ENCODE measurements at places on chromosomes 5 and 9.

- DNase-seq, result no peak
Observed at GRCh38 chr9:128298535-128299482, 22.7 kb downstream of the SWI5 start.

GRCh38 chr9:89879701-89880100 lies 274.9 kb downstream of the GADD45G start:
- no peak for DNase-seq

GRCh38 chr5:134937526-134937925 lies 30.2 kb upstream of the CATSPER3 start:
- no peak for DNase-seq

GRCh38 chr5:122362361-122362760 lies 50.3 kb downstream of the SNCAIP start:
- peak; percentile 8 for DNase-seq

GRCh38 chr9:89664896-89665329 lies 60.1 kb downstream of the GADD45G start:
- no peak for DNase-seq

- DNase-seq, result no peak
Observed at GRCh38 chr9:137759117-137759516, 118.5 kb upstream of the CACNA1B start.

- no peak for DNase-seq
Observed at GRCh38 chr5:179879690-179880010, 21.0 kb upstream of the MRNIP start.

- no peak for DNase-seq
Observed at GRCh38 chr9:107100591-107100990, 182.5 kb upstream of the RAD23B start.

DNA sequence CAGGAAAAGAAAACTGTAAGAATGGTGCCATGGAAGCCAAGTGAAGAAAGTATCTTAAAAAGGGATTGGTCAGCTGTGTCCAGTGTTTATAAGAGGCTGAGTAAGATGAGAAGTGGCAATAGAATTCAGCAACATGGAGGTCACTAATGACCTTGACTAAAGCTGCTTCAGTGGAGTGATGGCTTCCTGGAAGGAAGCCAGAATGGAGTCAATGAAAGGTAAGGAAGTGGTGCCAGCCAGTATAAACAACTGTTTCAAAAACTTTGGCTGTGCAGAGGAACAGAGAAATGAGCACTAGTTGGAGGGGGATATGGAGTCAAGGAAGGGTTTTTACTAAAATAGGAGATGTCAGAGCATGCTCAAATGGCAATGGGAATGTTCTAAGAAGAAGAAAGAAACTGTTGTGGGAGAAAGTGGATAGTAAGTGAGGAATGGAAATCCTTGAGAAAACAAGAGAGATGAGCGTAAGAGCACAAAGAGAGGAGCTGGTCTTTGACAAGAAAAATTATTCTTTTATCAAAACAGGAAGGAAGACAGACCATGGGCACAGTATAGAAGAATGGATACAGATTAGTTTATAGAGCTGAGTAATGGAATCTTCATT lies 11.1 kb upstream of the NRG2 start:
- peak; percentile 94 for DNase-seq

- DNase-seq, result no peak
Observed at GRCh38 chr5:142255831-142256230, 69.0 kb downstream of the SPRY4 start.

GRCh38 chr5:120748474-120748873 lies 284.4 kb downstream of the PRR16 start:
- DNase-seq, result no peak

DNA sequence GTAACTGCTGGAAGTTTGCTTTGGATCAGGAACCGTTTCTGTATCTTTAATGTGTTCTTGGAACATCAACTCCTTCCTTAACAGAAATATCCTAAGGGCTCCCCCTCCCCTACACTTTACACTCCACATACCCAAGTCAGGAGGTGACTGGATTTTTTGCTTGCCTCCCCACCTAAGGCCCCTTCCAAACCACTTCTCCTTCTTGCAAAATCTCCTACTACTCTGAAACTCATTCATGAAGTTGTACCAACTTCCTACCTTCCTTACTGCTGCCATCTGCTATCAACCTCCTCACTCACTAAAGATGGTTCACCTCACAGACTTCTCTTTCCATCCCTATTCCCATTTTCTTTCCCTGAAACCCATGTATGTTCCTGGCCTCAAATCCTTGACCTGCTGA lies 16.1 kb downstream of the TXN start:
- no peak for DNase-seq

DNA sequence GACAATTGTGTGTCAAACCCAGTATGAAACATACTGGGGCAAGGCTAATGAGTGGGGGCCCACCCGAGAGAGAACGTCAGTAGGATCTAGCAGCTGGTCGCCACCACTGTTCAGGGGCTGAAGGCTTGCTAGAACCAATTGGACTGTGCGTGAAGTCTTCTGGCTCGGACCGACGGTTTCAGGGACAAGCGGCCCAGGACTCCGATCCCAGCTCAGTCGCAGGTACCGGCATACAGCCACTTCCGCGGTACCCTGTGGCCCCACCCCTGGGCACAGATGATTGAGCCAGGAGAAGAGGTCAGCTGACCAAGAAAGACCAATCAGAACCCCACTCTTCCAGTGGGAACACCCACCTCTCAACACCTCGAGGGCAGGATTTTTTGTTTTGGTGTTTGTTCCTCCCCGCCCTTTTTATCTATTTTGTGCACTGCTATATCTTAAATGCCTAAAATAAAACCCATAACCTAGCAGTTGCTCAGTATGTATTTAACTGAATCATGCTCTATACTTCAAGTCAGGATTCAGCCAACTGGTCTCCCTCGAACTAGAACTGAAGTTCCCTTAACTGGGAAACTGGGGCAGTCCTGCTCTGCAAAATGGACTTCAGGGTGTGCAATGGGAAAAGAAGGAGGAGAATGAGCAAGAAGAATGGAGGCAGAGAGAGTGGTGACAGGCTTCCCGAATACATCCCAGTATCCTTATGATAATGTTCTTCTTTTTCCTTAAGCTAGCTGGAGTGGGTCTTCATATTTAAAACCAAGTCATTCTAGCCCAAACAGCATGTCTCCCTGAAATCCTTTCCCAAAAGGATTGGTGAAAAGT lies 21.1 kb upstream of the CPEB4 start:
- no peak for DNase-seq

DNA sequence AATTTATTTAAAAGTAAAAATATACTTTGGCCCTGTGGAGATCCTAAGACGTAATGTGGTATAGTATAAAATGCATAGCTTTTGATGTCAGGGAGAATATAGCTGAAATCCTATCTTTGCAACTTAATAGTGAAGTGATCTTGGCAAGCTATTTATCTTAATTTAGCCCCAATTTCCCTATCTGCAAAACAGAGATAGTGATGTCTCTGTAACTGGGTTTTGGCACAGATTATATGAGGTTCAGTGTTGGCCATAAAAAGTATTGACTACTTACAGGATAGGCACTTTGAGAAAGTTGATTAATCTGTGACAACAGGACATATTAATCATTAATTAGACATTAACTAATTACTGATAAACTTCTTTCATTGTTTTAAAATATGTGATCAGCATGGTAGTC lies 89.2 kb downstream of the ISL1 start:
- DNase-seq, result no peak

DNA sequence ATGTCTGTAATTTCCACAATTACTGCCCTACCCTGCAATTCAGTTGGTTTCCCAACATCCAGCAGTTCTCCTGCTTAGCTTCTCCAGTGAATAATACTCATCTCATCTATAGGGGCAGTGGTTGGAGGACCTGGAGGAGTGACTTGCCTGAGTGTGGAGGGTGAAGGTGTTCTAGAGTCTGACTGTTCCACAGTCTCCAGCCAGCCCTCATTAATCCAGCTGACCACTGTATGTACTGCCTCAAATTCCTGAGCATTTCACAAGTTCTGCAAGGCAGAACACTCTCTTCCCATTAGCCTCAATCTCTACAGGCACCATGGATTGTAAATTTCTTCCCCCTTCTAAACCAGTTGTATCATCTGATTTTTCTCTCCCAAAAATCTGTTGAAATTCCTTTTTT lies 147.4 kb upstream of the NFIL3 start:
- DNase-seq, result no peak

DNA sequence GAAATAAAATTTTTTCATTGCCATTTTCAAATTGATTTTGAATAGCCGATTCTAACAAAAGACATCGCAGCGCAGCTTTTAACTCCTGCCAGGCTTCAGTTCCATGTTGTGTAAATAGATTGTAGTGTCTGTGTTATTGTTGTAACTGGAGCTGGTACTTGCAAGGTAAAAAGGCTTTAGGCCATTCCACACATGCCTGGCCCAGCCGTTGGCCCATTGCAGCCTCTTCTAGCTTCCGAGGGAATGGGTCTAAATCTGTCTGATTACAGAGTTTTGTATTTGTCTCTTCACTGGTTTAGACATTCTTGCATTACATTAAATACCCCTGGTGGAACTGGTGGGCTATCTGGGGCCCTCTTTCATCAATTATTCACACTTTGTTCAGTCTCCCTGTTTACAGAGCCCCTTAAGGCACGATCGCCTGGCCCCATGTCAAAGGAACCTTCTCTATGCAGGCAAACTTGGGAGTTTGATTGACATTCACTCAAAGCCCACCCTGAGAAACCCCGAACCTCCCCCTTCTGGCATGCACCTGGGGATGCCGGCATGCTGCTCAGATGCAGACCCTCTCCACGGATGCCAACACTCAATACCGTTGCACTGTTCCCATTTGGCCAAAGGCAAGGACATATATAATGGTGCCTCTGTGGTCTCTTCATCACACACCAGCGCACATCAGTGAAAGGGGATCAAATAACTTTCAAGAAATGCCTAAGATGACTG lies 281.7 kb upstream of the IRX2 start:
- DNase-seq, result no peak

DNA sequence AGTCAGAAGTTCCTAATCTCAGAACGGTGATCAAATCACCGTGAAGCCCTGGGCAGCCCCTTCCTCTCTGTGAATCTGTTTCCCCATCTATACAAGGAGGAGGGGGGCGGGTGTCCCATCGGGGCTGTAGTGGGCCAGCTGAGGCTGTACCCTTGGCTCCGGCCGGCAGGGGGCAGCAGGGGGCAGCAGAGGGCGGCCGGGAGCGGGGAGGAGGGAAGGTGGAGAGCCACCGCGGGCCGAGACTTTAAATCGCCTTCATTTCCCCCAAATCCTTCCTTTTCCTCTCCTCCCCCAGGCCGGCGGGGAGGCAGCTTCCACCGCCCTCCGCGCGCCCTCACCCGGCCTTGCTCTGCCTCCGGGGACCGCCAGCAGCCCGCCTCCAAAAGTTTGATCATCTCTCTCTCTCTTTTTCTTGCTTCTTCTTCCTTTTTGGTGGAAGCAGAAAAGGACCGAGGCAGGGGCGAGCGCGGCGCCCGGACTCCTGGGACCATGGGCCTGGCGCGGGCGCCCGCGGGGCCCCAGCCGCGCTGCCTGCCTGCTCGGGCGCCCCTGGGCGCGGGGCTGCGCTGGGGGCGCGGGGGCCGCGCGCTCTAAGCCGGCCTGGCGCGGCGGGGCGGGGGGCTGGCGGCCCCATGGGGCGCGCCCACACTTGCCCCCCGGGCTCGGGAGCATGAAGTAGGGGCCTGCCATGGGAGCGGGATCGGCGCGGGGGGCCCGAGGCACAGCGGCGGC lies at the start of gene COL27A1:
Gene COL27A1 (plus strand): TSS at position 275 of the 732 bp plus-strand sequence. CDS start 414 bp downstream, at position 689.
- DNase-seq, result peak; percentile 81

GRCh38 chr5:81045389-81045807 lies 85.2 kb downstream of the RASGRF2 start:
- no peak for DNase-seq

- peak; percentile 54 for DNase-seq
Observed at GRCh38 chr9:77011973-77012821, 7.3 kb upstream of the FOXB2 start.

GRCh38 chr9:7180247-7180646 lies 422.5 kb downstream of the KDM4C start:
- no peak for DNase-seq

GRCh38 chr5:3836528-3836927 lies 240.9 kb downstream of the IRX1 start:
- DNase-seq, result no peak

GRCh38 chr5:80508844-80509243 lies 20.9 kb downstream of the FAM151B start:
- no peak for DNase-seq

DNA sequence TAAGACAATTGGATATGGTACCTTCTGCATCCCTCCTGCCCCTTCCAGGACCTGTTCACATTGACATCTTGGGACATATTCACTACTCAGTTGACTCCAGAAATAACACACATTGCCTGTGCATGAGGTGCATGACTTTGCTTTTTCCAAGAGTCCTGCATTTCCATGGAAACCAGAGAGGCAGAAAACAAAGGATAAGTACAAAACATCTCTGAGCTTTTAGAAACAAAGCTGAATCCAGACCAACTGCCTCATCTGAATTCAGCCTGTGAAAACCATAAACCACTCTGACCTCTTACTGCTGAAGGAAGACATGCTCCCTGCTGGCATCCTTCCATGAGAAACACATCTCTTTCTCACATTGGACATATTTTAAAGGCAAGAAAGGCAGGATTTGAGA lies 695.1 kb downstream of the TAF11L14 start:
- DNase-seq, result no peak

- DNase-seq, result no peak
Observed at GRCh38 chr5:51997949-51998348, 614.7 kb downstream of the ISL1 start.

GRCh38 chr9:36142510-36143244 lies 6.1 kb downstream of the GLIPR2 start:
- DNase-seq, result no peak

DNA sequence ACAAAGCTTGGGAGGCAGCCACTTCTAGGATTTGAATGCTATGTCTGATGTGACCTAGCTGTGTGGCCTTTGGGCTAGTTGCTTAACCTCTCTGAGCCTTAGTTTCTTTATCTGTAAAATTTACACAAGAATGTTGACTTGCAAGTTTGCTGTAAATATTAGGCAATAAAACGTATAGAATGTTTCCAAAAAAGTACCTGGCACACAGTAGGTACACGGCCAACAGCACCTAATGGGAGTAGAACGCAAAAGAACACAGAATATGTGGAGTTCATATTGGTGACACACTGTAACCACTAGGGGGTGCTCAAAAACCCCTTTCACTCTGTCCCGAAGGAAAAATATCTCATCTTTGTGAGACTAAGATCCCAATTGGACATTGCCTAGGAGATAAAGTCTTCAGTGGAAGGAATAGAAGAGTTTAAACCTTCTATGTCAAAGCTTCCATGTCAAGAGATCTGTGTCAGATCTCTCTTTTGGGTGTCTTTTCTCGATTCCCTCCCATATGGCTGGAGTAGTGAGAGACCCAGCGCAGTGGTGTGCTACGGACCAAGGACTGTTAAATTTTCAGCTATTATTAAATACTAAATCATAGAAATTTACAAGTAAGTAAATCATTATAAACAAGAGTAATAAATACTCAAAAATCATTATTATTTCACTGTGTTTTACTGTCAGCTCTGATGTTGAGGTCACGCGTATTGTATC lies 145.4 kb upstream of the RAD23B start:
- peak; percentile 17 for DNase-seq

- no peak for DNase-seq
Observed at GRCh38 chr5:95816341-95816740, 6.2 kb downstream of the GLRX start.

- no peak for DNase-seq
Observed at GRCh38 chr5:72144762-72145161, 37.5 kb downstream of the MAP1B start.

All from endothelial cell of umbilical vein (primary cell).